ENCODE measurements at places on chromosomes 6 and 20.

DNA sequence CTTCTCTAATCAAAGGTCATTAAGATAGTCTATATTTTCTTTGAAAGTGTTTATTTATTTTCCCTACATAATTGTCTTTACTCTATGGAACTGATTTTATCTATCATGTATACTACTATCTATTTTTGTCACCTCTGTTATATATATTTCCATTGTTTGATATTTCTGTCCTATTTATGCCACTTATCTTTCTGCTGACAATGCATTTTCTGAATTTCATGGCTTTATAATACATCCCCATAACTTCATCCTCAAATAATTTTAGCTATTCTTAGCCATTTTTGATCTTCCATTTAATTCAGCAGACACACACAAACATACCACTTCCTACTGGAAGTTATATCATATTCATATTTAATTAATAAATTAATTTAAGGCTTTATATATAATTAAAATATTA lies 123.7 kb downstream of the EPHA7 start:
- no peak for DNase-seq

DNA sequence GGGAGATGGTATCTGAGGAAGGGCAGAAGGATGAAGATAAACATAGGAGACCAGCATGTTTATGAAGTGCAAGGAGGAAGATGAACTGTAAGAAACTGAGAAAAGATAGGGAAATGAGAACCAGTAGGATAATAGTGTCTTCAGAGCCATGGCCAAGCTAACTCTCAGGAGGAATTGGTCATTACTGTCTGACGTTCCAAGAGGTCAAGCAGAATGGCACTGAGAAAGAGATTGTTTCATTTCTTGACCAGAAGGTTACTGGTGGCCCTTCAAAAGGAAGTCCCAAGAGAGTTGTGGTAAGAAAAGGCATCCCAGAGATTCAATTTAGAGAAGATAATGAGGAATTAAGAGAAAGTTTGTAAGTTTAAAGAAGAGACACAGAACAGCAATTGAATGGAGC lies 47.5 kb downstream of the EYA4 start:
- no peak for DNase-seq

GRCh38 chr6:52419809-52420667 lies at the start of gene EFHC1:
Gene EFHC1 (plus strand): TSS chr6:52420342. CDS start chr6:52420411, 69 bp downstream.
- peak; percentile 98 for DNase-seq

DNA sequence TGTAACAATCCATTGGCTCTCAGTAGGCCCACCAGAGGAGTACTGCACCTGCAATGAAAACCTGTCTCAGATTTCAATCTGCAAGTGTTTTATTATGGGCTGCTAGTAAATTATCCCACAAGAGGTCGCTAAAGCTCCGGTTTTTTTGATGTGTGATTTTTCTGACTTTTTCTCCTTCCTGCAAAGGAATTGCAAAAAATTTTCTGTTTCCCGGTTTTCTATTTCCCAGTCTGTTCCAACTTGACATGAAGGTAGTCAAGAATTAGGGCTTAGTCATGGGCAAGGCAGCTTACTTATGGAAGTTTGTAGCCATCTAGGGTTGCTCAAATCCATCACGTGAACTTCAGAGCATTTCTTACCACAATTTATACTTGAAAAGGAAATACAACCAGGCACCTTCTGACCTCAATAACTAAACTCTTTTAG lies 38.5 kb upstream of the AHI1 start:
- DNase-seq, result peak; percentile 34

DNA sequence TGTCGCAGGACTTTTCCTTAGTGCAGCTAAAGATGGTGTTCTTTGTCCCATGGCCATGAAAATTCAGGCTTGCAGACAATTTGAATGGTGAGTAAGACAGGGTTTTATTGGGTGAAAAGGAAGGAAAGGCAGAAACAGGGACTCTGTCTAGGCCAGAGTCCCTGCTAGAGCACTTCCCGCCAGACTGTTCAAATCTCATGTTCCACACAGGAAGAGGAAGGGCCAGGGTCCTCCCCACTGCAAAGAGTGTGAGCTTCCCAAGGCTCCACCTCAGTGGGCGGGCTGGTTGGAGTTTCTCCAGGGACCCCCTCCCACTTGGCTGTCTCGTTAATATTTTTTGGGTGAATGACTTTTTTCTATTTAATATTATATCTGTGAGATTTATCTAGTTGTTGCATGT lies 29.0 kb downstream of the COL19A1 start:
- DNase-seq, result no peak

- DNase-seq, result no peak
These were observed 45.5 kb downstream of the PDE10A start for GRCh38 chr6:165617528-165617927.

GRCh38 chr6:80488190-80488589 lies 381.7 kb downstream of the BCKDHB start:
- no peak for DNase-seq

GRCh38 chr6:6569096-6569810 lies 19.3 kb upstream of the LY86 start:
- DNase-seq, result no peak

- no peak for DNase-seq
These were observed 162.4 kb upstream of the QKI start for GRCh38 chr6:163252061-163252591.

DNA sequence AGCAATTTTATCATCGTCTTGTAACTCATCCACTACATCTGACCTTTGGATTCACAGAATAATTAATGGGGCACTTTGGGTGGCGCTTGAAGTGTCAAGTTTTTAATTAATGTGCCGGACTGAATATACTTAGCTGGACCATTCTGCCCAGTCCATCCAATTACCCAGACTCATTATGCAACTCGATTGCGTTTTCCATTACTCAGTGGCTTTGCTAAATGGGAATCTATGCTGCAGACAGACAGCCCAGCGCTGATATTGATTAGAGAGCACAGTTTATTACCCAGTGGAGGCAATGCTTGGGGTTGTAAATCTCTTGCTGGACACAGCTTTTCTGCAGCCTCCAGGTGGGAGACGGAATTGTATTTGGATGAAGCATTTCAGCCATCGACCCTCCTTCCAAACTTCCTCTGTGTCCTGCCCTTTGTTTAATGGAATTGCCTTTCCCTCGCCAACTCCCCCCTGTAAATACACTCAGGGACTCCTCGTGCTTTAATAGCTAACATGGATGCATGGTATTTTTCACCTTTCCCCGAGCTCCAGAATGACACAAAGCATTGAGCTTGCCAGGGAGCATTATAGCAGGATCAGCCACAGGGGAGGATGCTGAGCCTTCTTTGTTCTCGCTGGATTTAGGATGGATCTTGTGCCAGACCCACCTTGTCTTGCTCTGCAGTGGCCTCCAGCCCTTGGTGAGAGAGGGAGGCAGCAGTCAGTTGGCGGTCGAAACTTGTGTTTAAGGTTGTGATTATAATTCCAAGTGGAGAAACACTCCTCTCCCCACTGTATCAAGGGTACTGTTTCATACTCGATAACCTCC lies 59.7 kb downstream of the EDN3 start:
- DNase-seq, result no peak

DNA sequence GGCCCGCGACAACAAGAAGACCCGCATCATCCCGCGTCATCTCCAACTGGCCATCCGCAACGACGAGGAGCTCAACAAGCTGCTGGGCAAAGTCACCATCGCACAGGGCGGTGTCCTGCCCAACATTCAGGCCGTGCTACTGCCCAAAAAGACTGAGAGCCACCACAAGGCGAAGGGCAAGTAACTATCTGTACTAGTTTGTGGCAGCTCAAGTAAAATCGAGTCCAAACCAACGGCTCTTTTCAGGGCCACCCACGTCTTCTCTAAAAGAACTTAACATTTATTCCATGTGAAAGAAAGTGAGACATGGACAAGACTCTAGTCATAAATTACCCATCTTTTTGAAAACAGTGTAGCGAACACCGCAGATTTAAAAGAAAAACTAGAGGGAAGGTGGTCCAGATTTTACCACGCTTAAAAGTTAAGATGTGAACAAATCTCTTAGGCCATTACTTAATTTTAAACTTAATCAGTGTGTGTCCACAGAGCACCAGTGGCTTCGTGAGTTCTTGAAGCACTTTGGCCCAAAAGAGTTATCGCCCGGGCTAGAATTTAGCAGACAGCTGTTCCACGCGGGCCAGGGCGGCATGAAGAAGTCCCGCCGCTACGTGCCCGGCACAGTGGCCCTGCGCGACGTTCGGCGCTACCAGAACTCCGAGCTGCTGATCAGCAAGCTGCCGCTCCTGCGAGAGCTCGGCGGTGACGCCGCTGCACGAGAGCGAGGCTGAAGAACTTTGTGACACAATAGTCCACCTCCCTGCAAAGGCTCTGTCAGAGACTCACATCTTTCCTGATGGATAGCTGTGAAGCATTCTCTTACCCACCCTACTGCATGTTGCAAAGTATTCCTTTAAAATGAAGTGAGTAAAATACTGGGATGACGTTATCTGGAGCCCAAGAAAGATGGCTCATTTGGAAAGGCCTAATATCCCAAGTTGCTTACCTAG lies 113.9 kb upstream of the PRSS16 start:
- no peak for DNase-seq

DNA sequence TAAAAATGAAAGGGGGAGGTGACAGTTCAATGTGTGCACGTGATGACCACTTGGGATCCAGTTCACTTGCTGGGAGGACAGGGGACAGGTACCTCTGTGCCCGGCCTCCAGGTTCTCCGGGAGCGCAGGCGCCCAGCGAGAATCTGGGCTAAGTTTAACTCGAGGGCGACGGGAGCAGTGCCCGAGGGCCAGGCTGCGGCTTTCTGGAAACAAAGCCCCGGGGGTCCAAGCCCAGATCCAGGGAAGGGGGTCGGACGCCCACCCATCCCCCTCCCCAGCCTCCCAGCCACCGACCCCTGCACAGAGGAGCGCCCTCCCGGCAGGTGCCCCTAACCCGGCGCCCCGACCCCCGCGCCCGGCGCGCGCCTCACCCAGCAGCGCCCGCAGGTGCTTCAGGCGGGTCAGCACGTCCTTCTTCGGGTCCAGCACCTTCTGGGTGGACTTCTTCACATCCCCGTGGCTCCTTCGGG lies 405 bp downstream of the RALGAPA2 start:
- no peak for DNase-seq

DNA sequence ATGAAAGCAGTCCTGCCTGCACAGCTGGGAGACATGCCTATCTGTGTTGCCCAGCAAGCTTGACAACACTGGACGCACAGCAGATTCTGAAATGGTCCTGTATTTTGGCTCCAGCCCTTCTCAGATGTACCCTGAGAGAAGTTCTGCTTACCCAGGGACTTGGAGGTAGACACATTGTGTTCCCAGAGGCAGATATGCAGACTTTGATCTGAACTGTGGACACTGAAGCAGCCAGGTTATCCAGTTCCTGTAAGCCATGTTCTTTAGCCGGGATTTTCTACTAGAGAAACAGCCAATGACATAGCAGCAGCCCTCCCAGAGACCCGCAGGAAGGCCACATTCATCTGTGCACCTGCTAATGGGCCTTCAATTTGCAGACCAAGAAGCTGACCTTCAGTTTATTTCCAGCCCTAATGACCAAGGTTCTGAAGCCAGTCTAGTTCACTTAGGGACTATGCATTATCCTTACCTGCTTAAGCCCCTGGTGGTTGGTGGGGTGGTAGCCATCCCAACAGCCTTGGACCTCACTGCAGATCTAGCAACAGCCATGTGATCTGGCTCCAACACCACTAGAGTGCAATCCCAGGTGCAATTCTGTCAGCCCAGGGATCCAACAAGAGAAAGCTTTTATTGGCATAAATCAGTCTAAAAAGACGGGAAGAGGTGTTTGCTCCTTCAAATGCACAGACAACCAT lies 134.2 kb downstream of the MEI4 start:
- no peak for DNase-seq

DNA sequence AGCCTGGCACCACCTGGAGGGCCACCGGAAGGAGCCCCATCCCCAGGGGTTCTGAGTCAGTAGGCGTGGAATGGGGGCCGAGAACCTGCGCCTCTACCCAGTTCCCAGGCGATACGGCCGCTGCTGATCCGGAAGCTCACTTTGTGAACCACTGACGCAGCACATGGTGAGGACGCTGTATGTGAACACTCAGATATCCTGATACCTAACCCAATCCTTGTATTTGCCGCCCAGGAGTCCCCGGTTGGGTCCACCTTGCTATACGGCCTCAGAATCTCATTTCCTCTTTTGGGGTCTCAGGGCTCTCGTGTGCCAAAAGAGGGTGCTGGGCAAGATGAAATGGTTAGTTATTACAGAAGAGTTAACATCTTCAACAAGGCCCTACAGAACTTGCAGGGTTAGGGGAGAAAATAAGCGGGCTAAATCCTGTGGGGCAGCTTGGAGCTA lies 604 bp upstream of the RAB5IF start:
- DNase-seq, result no peak

GRCh38 chr20:8067082-8067481 lies 47.5 kb upstream of the TMX4 start:
- no peak for DNase-seq

DNA sequence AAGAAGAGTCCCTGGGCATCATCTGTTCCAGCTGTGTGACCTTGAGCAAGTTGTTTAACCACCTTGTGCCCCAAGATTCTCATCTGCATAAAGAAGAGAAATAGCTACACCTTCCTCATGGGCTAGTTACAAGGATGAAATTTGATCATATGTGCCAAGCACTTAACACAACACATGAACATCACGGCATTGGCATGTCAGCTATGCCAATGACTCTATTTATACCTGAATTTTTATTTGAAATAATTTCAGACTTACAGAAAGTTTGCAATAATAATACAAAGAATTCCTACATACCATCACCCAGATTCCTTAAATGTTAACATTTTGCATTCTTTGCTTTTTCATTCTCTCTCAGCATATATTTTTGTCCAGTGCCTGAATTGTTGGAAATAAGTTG lies 21.0 kb upstream of the TCF15 start:
- no peak for DNase-seq

DNA sequence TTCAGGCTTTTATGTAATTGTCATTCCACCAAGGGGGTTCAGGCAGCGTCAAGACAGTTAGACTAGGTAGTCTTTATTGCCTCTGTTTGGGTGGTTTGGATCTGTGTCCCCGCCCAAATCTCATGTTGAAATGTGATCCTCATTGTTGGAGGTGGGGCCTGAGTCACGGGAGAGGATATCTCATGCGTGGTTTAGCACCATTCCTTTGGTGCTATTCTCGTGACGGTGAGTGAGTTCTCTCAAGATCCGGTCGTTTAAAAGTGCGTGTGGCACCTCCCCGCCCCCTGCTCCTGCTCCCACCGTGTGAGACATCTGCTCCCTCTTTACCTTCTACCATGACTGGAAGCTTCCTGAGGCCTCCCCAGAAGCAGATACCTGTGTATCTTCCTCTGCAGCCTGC lies 51.3 kb upstream of the FOXC1 start:
- no peak for DNase-seq

GRCh38 chr20:52103913-52104545 lies 87.5 kb downstream of the ZFP64 start:
- no peak for DNase-seq

- no peak for DNase-seq
These were observed 9.9 kb upstream of the ID4 start for GRCh38 chr6:19827247-19827646.

DNA sequence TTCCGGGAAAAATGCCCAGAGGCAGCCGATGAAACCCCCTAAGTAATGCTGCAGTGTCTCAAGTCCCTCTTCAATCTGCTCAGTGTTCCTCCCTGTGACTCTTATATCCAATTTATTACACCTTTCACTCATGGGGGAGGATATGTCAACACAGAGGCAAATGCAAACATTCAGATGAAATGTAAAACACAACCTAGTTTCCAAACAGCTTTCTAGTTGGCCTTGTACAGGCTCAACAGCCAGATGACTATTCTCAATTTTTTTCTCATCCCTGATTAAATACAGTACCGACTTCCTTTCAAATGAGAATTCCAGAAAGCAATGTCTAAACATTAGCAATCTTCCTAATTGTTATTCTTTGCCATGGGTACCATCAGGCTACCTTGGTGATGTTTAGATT lies 65.0 kb downstream of the BLOC1S5 start:
- no peak for DNase-seq

Measured in DMS79 (cell line).